ENCODE measurements at places on chromosomes 7 and 10.
A peak's percentile ranks its signal among the peaks of the same experiment; 100 is the strongest.

DNA sequence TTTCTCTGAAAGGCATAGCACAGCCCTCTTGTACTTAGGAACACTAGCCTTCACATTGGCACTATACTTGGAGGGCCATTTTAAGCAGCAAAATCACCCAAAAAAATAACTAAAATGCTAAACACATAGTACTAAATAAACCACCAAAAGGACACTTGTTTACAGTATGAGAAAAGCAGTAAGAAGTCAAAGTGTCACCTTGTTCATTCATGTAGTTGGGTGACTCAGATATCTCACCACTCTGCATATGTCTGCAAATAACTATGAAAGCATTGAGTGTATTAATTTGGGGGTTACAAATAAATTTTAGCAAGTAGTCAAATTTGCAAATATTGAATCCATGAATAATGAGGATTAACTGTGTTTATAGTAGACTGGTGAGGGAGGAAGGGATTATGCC, 107.6 kb downstream of the ELAPOR2 start:
- DNase-seq, result no peak

DNA sequence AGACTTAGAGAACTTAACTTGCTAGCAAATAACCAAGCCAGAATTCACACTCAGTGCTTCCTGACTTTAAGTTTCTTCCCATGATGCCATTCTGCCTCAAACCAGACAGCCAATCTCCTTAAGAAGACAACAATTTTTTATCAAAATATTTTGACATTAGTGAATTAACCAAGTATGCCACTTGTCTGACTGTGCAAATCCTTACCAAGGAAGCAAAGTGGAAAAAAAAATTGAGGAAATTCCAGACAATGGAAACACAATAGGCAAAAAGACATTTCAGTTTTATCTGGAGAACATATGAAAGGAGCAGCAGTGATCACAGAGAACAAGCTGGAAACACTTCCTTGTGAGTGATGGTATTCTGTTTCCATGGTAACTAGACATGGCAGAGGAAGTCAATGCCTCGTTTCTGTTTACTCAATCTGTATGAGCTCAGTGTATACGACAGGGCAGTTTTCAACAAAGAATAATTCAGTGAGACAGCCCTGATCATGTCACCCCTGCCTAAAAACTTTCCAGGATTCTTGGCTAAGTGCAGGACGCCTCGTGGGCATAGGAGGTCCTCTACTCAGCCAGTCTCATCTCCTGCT, 114.2 kb downstream of the DYNC1I1 start:
- no peak for DNase-seq

- no peak for DNase-seq
These were observed 34.4 kb downstream of the ASAH2 start for GRCh38 chr10:50216894-50217293.

GRCh38 chr7:36349626-36350025, 40.0 kb upstream of the ANLN start:
- DNase-seq, result no peak

DNA sequence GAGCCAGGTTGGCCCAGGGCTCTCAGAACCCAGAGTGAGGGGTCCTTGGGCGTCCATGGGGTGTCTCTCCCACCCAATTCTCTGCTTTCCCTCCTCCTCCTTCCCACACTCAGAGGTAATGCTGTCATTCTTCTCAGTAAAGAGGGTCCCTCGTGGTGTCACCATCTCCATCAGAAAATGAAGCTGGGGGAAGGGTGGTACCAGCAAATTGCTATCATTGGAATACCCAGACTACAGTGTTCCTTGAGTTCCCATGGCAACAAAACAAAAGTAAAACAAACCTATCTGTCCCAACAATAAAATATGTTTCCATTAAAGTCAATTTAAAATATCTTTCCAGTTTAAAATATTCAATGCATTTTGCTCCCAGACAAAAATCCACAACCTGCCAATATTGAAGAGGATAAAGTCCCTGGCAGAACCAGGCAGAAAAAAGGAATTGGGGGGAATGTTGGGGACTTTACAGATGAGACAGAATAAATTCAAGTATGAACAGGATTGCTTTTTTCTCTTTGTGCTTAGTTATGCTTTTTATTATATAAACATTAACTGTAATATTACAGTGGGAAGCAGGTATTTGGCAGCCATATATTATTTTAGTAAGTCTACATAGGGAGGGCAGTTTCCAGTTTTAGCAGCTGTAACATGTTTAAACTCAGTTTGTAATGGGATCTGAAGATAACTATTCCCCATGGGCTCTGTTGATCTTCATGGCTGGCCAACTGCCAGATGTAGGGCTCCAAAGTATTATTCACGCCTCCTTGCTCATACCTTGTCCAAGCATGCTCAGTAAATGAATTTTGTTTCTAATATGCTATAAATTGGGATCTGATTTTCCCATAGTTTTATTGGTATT, 182.1 kb downstream of the ARID5B start:
- no peak for DNase-seq

- DNase-seq, result no peak
These were observed 61.8 kb upstream of the DRGX start for GRCh38 chr10:49457686-49458085.

DNA sequence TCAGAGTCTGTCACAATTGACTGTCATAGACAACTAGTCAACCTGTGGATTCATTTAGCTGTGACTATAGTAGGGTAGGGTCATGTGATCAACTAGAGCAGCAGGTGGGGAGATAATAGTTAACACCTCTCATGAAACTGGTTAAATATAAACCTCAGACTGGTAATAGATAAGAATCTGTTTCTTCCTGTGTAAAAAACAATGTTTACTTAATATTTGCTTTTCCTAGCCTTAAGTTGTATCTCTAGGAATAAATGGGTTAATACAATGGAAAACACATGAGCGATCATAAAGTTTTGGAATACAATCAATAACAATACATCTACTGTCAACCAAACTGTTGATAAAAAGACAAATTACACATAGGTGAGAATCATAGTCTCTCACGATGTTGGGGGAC, 43.4 kb upstream of the ITGB8 start:
- DNase-seq, result no peak

GRCh38 chr7:28160551-28160991, 20.0 kb downstream of the JAZF1 start:
- no peak for DNase-seq

DNA sequence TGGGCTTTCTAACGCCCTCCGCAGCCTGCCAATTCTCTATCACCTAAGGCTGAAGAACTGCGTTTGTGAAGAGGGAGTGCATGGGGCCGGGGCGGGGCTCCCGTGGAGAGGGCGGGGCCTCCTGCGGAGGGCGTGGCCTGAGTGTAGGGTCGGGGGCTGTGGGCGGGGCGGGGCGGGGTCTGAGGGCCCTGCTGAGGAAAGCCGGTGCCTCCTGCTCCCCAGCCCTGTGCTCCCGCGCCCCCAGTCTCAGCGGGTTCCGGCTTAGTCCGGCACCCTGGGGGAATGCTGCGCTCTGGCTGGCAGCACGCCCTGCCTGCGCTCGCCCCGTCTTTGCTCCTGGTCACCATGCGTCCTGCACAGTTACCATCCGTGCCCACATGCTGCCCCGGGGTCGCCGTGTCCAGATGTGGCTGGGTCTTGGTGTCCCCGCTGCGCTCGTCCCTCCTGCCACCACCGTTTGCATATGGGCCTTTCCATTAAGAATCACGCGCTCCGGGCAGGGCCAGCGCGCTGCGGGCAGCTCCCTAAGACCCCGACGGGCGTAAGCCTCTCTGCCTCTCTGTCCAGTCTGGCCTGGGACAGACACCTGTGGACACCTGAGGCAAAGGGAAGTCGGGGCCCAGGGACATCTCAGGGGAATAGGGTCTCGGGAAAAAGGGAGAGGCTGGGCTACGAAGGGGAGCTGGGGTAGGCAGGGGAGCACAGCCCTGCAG, 144.0 kb upstream of the RET start:
- DNase-seq, result peak; percentile 58

DNA sequence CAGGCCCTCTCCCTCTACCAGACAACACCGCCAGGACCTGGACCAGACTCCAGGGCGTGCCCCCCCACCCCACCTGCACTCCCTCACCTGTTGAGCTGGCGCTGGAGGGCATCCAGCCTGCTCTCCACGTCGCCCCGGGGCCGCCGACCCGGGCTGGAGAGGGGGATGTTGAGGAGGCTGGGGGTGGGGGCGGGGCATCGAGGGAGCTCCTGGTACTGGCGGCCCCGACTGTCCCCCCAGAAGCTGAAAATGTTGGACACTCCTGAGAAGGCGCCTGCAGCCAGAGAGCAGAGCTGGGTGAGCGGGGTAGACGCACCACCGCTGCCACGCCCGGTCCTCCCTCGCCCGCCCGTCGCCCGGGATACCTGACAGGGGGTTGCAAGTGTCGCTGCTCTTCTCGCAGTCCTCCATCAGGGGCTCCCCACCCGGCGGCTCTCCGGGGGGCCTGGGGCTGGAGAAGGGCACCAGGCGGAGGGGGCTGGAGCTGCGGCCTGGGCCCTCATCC, 30.8 kb downstream of the KCNH2 start:
- DNase-seq, result no peak

DNA sequence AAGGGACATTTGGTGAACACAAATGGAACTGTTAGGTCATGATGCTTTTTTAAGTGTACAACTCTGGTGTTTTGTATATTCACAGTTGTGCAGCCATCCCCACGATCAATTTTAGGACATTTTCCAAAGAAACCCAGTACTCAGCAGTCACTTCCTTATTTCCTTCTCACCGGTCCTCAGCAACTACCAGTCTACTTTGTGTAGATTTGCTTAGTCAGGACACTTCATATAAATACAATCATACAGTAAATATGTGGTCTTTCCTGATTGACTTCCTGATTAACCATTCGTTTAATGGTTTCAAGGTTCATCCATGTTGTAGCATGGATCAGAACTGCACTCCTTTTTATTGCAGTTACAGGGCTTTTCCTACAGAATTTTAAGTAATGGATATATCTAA, 14.4 kb downstream of the SGPL1 start:
- no peak for DNase-seq

GRCh38 chr10:84563868-84564267, 235.5 kb downstream of the CCSER2 start:
- DNase-seq, result no peak

DNA sequence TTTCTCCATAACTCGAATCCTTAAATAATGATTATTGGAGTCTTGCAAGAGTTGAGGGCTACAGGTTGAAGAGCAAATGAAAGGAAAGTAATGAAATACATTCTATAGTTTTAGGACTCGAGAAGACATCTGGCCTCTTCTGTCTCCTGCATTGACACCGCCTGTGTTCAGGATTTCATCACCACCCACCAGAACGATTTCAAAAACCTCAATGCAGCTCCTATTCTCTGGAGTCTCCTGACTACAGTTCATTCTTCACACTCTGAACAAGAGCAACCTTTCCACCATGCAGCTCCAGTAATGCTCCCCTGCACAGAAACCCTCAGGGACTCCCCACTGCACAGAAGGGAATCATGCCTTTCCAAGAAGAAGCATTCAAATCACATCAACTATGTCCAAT, 5.5 kb downstream of the IL15RA start:
- DNase-seq, result no peak

DNA sequence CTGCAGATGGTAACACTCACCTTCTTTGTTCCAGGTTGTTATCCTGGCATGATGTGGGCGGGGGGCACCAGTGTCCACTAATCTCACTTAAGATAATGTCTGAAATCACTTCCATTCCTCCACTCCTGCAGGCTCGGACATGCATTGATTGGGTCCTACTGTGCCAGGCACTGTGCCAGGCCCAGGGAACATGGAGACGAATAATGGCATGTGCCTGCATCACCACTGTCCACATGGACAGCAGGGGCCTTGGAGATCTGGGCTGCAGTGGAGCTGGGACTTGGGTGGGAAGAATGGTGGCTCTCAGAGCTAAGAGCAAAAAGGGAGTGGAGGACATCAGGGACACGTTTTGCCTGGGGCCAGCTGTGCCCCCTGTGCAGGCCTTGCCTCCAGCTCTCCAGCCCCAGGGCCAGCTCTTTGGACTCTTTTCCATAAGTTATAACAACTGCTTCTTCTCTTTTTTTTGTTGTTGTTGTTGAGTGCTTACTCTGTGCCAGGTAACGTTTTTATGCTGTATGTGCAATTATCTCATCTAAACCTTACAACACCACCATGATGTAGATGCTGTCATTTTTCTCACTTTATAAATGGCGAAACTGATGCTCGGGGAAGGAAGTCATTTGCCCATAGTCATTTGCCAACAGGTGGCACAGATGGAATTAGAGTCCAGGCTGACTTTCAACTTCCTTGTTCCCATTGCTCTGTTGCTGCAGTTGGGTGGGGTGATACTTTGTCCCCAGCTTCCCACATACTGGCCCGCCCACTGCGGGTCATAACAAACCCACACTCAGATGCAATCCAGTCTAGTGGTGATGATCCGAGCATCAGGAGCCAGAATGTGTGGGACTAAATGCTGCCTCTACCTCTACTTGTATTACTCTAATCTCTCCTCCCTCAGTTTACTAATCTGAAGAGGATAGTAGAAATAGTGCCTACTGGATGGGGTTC, 19.1 kb downstream of the PLPP4 start:
- DNase-seq, result no peak

- DNase-seq, result no peak
These were observed 23.5 kb upstream of the PDE1C start for GRCh38 chr7:32093415-32094408.

GRCh38 chr7:153530441-153530840, 521.8 kb upstream of the DPP6 start:
- no peak for DNase-seq

DNA sequence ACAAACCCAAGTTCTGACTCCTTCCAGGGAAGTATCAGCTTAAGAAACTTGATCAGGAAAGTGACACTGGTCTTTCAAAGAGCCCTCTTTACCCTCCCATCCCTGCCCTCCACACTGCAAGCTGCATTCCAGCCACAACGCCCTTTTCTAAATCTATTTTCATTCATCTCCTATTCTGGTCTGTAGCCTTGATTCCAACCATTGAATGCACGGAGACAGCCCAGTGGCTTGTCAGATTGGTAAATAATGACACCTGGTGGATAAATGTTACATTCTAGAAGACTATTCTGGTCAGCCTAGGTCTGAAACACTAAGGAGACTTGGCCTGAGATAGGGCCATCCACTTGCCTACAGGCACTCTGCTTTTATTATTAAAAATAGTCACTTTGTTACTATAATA, 20.9 kb downstream of the MORN4 start:
- DNase-seq, result no peak
